Kidney glomerular epithelial cell (primary cell): ENCODE measurements at places on chromosomes 5 and 9.

GRCh38 chr9:74643303-74643923 lies 146.3 kb downstream of the RORB start:
- DNase-seq = no peak

DNA sequence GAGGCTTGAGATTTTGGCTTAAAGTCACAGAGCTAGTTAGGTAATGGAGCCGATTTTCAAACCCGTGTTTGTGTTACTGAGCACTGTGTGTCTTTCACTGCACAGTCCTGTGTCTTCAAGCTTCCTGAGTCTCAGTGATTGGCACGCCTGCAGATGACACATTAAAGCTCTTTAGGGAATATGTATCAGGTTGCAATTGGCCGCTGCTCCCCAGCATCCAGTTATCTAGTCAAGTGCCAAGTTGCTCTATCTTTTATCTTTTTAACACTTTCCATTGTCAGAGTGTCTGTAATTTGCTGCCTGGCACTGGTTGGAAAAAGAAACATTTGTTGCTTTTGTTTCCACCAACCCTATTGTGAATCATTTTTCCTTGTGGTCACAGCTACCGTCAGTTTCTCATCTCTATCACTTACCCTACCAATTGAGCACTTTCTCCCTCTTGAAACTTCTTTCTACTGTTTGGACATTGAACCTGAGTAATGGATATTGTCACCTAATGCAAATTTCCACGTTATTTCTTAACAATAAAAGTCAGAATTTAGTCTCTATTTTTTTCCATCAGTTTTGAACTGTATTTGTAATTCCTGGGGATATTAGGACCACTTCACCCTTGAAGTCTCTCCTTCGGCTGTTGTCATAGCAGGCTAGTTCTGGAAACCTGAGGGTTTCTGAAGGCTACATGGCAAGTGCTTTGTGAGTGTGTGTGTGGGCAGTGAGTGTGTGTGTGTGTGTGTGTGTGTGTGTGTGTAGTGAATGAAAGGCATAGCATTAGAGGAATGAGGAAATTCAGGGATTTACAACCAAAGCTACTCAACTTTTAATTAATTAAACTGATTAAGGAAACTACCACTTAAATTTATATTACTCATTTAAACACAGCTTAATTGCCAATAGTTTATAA lies 274.3 kb downstream of the ISL1 start:
- peak; percentile 55 for DNase-seq

- peak; percentile 51 for DNase-seq
Measured at GRCh38 chr5:91382530-91383026, 539 bp downstream of the ARRDC3 start.

DNA sequence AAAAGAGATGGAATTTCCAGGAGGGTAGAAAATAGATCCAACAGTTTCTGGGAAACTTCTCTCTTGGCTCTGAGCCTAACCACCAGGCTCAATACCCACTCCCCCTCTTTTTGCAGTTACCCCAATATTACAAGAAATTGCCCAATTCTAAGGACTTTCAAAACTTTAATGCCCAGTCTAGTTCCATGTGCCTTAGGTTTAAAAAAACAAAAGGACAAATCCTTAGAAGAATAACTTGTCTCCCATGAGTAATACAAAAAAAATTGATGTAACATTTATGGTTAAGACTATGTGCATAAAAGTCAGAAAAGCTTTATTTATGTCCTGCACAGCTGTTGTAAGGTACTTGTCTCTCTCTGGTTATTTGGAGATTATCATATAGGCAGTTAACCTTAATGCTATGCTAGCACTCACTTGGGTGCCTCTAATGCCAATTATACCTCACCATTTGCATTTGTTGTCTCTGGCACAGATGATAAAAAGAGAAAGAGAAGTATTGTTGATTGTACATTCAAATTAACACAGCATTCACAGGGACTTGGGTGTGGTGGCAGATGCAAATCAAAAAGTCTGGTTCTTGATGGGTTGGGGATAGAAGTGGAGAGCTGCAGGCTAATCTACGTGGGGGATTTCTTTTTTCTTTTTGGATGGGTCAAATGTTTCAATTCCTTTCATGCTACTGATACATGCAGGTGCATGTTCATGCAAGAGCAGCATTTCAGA lies 159.4 kb downstream of the PIK3R1 start:
- DNase-seq = no peak

DNA sequence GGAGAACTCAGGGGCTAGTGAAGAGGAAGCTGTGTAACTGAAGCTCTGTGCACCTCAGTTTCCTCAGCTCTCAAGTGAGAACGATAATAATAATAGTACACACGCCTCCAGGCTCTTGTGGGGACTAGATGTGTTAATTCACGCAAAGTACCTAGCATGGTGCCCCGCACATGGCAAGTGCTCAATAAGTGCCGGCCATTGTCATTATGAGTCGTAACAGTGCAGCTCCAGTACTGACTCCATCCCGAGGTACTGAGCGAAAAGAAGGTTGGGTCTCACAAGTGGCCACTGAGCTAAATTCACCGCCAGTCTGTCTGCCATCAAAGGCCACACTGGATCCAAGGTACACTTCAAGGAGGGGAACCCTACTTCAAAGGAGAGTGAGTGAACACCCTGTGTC lies 40.4 kb downstream of the MED27 start:
- no peak for DNase-seq

- no peak for DNase-seq
Measured at GRCh38 chr9:89649039-89649691, 44.4 kb downstream of the GADD45G start.

DNA sequence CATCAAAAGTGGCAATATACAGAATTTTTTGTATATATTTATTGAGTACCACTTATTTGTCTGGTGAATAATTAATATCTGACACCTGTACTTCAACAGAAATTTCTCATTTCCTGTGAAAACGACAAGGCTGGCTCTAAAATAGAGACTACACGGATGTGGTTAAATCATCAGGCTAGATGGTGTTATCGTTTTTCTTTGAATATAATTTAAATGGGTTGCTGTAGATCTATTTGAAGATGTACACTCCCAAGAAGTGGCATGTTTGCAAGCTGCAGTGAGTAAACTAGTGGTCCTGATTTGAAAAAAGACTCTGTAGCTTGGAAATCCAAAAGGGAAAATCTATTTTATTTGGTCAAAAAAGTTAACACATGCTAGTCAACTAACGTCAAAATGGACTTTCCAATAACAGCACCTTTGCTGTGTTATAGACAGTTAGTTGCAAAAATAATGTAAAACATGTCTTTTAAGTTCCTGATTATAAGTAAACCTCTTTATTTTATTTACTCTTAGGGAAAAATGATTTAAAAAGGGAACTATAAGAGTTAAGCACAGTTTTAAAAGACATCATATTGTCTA lies 13.8 kb downstream of the ST8SIA4 start:
- no peak for DNase-seq

GRCh38 chr9:113594484-113595299 lies 131.2 kb downstream of the RGS3 start:
- DNase-seq = no peak

DNA sequence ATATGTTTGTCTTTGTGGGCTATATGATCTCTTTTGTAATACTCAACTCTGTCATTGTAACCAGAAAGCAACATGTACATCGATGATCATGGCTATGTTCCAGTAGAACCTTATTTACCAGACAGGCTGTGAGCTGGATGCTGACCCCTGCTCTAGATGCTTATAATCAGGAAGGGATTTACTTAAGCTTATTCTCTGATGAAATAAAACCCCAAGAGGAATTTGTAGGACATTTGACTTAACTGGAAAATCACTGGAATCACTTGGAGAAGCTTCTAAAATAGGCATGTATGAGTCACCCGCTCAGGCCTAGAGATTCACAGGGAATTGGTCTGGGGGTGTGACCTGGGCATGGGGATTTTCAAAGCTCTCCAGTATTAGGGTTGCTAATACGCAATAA lies 285.8 kb upstream of the ZNF608 start:
- DNase-seq = no peak

GRCh38 chr5:55469839-55470238 lies 64.9 kb downstream of the PLPP1 start:
- no peak for DNase-seq
